Naive thymus-derived CD4-positive, alpha-beta T cell (primary cell): ENCODE measurements at places on chromosomes 12 and 14. TPM values are rescaled to one million over a fixed set of nuclear protein-coding genes. Genes with fewer than 3 reads are reported as not detected.

DNA sequence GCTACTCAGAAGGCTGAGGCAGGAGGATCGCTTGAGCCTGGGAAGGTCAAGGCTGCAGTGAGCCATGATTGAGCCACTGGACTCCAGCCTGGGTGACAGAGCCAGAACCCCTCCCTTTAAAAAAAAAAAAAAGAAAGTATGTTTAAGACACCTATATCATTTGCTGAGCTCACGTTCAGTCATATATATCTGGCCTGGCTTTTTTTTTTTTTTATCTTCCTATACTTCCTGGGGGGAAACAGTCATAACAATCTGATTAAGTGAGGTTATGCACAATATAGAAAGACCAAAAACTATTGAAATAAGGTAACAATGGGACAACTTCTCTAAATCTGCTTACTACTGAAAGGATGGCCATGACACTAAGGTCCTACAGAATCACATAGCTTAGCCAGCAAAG lies 9.4 kb upstream of the ARID2 start:
- H3K4me1 ChIP-seq, result peaks cover 24% of the 10 kb centered on the region
- H3K27ac ChIP-seq, result peak overlapping the region; percentile 48
- no peak overlapping the region for H3K4me3 ChIP-seq
- no peak for DNase-seq
- H3K36me3 ChIP-seq, result no peaks in the 10 kb centered on the region
- no peaks in the 10 kb centered on the region for H3K27me3 ChIP-seq

Gene GAPDH
- total RNA-seq, result 4,503 and 4,568 TPM in 2 replicates

- no peaks in the 10 kb centered on the region for H3K27me3 ChIP-seq
- H3K27ac ChIP-seq, result peak overlapping the region; percentile 33
- peaks cover 19% of the 10 kb centered on the region for H3K4me1 ChIP-seq
- DNase-seq, result peak; percentile 16
- no peaks in the 10 kb centered on the region for H3K36me3 ChIP-seq
Measured at GRCh38 chr12:19404242-19404880, 34.9 kb upstream of the AEBP2 start.

DNA sequence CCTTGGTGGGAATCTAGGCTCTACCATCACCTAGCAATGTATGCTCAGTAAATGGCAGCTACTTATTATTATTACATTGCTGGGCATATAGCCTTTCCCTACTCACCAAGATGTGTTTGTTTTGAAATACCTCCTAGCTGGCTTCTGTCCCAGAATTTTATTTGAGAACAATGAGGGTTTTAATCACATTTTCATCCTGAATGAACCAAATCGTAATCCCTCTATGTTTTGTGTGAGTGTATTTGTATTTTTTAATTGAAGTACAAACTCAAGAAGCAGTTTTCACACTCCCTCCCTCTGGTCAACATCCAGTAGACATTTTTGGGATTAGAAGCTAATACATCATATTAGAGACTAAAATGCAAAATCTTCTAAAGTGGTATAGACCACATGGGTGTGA lies 7.6 kb downstream of the SLC7A8 start:
- no peaks in the 10 kb centered on the region for H3K4me1 ChIP-seq
- H3K27ac ChIP-seq, result no peak overlapping the region
- no peaks in the 10 kb centered on the region for H3K36me3 ChIP-seq
- no peaks in the 10 kb centered on the region for H3K27me3 ChIP-seq
- no peak for DNase-seq

- no peaks in the 10 kb centered on the region for H3K27me3 ChIP-seq
- no peak overlapping the region for H3K4me3 ChIP-seq
- H3K36me3 ChIP-seq, result peaks cover 38% of the 10 kb centered on the region
- peak overlapping the region; percentile 72 for H3K27ac ChIP-seq
Measured at GRCh38 chr12:108565976-108566375, 3.6 kb downstream of the ISCU start.

Gene DCN
- not detected for total RNA-seq

Gene PDE3A
- not detected for total RNA-seq

DNA sequence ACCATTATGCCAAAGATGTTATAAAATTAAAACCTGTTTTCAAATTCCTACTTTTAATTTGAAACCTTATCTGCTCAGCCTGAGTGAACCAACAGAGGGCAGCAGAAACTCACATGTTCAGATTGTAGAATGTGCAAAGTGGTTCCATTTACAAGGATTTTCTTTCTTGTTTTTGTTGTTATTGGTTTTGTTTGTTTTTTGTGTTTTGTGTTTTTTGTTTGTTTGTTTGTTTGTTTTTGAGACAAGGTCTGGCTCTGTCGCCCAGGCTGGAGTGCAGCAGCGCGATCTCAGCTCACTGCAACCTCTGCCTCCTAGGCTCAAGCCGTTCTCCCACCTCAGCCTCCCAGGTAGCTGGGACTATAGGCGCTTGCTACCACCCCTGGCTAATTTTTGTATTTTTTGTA lies 22.8 kb upstream of the GARIN2 start:
- H3K4me1 ChIP-seq, result no peaks in the 10 kb centered on the region
- no peak overlapping the region for H3K4me3 ChIP-seq
- H3K27me3 ChIP-seq, result no peaks in the 10 kb centered on the region
- no peak for DNase-seq
- no peak overlapping the region for H3K27ac ChIP-seq

Gene IFI27L1
- total RNA-seq, result 6.3 TPM

DNA sequence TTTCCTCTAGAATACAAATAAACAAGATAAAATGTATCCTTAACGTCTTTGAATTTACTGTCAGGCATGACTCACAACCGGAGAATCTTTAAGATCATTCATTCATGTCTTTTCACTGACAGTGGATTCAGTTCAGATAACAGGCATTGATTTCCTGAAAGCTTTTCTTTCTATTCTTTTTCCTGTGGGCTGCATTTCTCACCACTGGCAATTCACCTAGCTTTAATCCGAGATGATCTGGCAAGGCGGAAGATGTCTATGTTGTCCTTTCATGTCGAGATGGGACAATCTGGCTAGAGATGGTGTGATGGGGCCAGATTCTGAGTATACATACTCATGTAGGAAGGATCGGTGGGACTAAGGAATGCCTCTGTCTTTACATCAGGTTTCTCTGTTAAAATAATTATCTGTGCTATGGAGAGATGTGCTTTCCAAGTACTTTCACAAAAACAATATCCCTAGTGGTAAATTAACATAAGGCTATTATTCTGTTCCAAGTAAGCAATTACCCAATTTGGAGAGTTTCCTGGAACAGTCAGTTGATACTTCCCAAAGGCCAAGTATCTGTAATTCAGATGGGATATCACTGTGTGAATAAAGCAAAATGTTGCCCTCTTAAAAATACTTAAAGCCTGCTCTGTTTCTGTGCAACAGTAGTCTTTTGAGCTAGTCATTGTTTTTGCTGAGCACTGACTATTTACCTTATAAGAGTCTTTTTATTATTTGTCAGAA lies 17.8 kb downstream of the ACSS3 start:
- H3K36me3 ChIP-seq, result no peaks in the 10 kb centered on the region
- no peaks in the 10 kb centered on the region for H3K4me1 ChIP-seq
- no peak overlapping the region for H3K4me3 ChIP-seq
- no peak for DNase-seq
- H3K27me3 ChIP-seq, result no peaks in the 10 kb centered on the region

DNA sequence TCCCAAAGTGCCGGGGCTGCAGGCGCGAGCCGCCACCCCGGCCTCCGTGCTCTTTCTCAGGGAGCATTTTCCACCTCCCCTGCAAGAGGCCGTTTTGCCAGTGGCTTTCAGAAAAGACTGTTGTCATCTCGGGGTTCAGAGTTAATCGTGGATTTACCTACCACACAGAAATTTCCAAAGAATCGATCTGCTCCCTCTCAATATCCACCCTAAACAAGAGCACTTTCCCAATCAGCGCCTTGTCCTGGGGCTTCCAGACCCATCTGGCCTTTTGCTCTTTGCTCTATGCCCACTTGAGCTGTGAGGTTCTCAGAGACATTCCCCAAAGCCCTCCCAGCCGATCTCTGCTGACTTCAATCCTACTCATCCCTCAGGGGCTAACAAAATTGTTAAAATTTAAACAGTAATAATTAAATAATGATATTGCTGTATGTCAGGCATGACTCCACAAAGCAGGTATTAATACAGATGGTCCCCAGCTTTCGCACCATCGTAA lies 86.6 kb downstream of the NINJ2 start:
- H3K27me3 ChIP-seq, result no peaks in the 10 kb centered on the region
- H3K4me3 ChIP-seq, result no peak overlapping the region
- DNase-seq, result no peak
- H3K36me3 ChIP-seq, result no peaks in the 10 kb centered on the region

DNA sequence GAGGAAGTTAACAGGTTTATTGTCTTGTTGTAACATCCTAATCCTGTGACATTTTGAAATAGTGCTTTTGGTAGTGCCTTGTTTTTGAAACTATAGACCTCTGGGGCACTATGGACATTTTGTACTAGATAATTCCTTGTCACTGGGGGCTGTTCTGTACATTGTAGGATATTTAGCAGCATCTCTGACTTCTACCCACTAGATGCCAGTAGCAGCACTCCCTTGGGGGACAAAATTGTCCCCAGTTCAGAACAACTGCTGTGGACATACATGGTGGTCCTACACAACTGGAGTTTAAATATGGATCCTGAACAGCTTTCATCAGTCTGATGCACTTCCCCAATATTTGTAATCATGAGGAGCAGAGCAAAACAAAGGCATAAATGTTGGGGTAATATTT lies 264.7 kb downstream of the RAD51B start:
- H3K27me3 ChIP-seq, result no peaks in the 10 kb centered on the region
- H3K36me3 ChIP-seq, result no peaks in the 10 kb centered on the region
- no peak overlapping the region for H3K4me3 ChIP-seq

DNA sequence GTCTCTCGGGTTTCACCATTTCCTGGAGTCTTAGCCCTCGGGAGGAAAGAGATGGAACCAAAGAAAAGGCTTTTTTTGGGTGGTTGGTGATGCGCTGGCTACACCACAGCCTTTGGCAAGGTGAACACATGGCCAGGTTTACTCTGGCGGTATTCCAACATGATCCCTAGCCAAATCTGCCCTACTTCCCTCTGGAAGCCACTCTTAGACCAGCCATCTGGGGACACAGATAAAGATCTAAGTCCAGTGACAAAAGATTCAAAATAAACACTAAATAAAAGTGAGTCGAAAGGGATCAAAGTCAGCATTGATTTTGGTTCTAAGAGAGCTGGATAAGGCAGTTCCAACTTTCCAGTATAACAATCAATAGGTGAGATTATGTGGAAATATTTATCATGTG lies 694.5 kb downstream of the VRK1 start:
- no peaks in the 10 kb centered on the region for H3K27me3 ChIP-seq
- H3K27ac ChIP-seq, result no peak overlapping the region
- no peak for DNase-seq
- H3K36me3 ChIP-seq, result no peaks in the 10 kb centered on the region

DNA sequence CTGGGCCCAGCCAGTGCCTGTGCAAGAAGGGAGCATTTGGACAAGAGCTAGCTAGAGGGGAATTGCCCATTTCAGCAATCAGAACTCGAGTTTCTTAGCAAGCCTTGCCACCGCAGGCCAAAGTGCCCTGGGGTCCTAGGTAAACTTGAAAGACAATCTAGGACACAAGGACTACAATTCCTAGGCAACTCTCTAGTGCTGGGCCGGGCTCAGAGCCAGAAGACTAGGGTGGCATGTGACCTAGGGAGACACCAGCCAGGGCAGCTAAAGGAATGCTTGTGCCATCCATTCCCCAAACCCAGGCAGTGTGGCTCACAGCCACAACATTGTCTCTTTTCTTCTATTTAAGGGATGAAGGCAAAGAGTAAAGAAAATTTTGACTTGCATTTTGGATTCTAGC lies 205.0 kb downstream of the BMP4 start:
- no peaks in the 10 kb centered on the region for H3K36me3 ChIP-seq
- no peaks in the 10 kb centered on the region for H3K4me1 ChIP-seq
- no peak for DNase-seq
- no peak overlapping the region for H3K4me3 ChIP-seq

DNA sequence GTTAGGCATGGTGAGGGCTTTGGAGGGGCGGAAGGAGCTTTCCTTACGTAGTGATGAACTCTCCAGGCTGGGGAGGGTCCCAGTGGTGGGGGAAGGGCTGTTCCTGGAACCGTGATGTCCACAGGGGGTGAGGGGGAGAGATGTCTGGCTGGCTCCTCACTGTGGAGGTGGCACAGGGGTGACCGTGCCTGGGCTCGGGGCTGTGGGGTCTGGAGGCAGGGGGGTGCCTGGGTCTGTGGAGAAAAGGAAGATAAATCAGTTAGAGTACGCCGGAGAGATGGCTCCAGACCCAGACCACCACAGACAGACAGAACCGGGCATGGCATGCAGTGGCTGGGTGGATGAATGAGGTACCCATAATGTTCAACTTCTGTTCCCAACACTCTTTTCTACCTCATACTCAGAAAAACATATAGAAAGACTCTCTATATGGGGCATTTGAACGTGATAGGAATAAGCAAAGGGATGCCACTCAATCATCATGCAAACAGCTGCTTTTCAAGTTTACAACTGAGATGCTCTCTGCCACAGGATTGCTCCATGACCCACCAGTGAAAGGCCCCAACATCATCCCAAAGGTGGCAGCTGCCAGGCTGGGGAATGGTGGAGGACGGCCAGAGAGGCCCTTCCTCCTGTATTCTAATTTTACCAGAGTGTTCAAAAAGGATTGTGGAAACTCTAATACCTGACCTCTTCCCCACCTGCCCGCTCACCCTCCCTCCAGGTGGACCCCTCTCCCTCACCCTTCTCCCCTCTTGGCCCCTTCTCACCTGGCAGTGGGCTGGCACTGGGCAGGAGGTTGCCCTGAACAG lies 5.6 kb downstream of the MYL6 start:
- DNase-seq, result no peak
- H3K4me1 ChIP-seq, result peaks cover 19% of the 10 kb centered on the region
- H3K4me3 ChIP-seq, result no peak overlapping the region
- no peaks in the 10 kb centered on the region for H3K27me3 ChIP-seq
- H3K27ac ChIP-seq, result no peak overlapping the region
- peaks cover 88% of the 10 kb centered on the region for H3K36me3 ChIP-seq

- H3K4me3 ChIP-seq, result no peak overlapping the region
- peaks cover 40% of the 10 kb centered on the region for H3K36me3 ChIP-seq
- DNase-seq, result no peak
- H3K27me3 ChIP-seq, result no peaks in the 10 kb centered on the region
Measured at GRCh38 chr12:64747695-64748094, 11.5 kb downstream of the GNS start.
